ENCODE measurements at places on chromosomes 5 and 9.

GRCh38 chr5:179870403-179870903 lies 11.8 kb upstream of the MRNIP start:
- DNase-seq, result peak; percentile 23

GRCh38 chr5:10801931-10802666 lies 41.1 kb upstream of the DAP start:
- DNase-seq, result no peak

DNA sequence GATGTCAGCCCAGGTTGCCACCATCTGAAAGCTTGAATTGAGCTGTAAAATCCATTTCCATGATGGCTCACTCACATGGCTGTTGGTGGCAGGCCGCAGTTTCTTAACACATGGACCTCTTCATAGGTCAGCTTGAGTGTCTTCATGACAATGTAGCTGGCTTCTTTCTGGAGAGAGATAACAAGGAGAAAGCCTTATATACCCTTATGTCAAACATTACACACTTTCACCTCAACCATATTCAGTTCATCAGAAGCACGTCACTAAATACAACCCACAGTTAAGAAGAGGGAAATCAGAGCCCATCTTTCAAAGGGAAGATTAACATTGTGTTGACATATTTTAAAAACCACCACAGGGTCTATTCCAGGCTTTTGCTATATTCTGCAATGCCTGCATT lies 604.4 kb downstream of the PRELID2 start:
- no peak for DNase-seq

GRCh38 chr9:116855881-116856662 lies 169.0 kb downstream of the TRIM32 start:
- DNase-seq, result peak; percentile 9

DNA sequence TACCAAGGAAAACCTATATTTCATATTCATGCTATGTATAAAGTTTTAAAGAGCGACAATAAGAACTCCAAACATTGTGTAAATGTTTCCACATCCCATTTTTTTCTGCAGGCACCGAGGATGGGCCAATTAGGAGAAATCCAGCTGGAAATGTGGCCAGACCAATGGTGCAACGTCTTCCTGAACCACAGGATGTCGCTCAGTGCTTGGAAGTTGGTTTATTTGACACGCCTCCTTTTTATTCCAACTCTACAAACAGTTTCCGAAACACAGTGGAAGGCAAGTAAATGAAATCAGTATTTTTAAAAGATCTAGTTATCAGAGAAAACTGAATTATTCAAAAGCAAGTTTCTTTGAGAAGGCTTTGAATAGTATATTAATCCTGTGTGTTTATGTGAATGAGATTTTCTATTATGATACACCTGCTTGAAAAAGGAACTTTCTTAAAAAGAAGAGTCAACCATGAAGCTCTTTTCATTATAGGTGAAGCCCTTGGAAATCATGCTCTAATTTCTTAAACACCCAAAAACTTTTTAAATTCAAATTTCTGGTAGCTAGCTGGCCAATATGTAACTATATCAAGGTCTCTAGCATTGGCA lies 9.1 kb downstream of the TYRP1 start:
- peak; percentile 73 for DNase-seq

DNA sequence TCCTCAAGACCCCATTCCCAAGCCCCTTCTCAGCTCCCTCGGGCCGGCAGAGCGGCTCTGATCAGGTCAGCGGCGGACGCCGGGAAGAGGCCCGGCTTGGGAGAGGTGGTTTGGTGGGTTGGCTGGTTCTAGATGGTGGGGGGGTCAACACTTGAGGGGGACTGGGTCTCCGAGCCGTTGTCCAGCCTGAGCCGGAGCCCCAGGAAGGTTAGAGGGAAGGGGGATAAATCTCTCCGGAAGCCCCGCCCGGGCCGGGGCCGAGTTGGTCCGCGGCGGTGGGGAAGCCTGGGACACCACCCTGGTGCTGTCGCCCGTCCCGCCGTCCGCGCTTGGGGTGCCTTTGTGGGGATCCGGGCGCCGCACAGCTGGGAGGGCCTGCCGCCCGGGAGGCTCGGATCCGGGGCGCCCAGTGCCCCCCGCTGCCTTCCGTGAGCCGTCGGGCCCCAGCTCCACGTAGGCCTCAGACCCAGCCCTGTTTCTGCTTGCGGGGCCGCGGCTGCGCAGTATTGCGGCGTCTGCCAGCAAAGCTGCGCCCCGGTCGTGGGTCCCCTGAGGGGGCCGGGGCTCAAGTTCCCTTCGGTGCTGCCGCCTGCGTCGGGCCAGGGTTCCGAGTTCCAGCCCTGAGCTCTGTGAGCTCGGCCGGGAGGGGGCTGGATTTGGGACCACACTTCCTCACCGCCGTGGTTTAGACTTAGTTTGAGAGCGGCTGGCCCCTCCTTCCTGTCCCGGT lies 542 bp upstream of the TRIM52 start:
- DNase-seq, result peak; percentile 55

DNA sequence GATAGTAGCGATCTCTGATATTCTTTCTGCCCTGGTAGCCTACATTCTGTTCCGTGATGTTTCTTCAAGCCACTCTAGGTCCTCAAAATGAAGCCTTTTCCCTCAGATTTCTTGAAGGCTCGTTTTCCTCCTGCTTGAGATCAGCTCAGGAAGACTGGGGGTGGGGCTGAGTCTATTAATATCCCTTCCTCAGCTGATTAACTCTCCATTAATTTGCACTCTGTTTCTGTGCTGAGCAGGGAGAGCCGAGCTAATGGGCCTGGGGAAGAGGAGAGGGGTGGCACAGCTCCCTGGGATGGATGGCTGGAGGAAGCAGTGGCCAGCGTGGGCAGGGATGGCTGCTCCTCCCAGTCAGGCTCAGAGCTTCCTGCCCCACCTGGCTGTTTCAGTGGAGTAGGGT lies 93.3 kb downstream of the PPARGC1B start:
- no peak for DNase-seq

DNA sequence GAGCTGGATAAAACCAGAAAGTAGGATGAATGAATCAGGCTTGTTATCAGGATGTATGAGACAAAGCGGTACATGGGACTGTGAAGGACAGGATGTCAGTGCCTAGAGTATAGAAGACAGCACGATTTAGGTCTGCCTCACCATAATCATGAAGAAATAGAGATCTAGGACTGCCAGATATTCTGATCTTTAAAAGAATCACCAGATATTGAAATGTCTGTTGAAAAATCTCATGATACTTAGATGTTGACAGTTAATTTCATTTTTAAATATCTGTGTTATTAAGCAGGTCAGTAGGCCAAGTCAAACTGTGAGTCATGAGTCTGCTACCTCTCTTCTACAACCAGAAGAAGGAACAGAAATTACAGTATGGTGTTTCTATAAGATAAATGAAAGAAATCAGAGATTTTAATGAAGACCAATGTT lies 65.0 kb downstream of the ST8SIA4 start:
- DNase-seq, result peak; percentile 23

DNA sequence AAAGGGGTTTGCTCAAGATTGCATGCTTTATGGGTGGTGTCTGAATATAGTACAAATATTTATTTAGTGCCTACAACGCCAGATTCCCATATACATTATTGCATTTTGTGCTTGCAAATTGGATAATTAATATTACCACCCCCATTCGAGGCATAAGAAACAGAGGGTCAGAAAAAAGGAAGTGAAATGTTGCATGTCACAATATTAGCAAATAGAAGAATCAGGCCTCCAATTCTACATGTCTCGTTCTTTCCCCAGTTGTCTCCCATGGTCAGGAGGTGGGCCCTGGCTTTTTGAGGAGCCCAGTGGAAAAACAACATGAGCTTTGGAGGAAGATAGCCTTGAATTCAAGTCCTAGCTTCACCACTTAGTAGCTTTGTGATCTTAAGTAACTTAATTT lies 98.1 kb upstream of the CCDC112 start:
- DNase-seq, result no peak

GRCh38 chr5:91266184-91266705 lies 116.9 kb downstream of the ARRDC3 start:
- peak; percentile 62 for DNase-seq

GRCh38 chr9:19108038-19108437 lies 5.3 kb upstream of the HAUS6 start:
- no peak for DNase-seq

- no peak for DNase-seq
Observed at GRCh38 chr9:137264067-137264466, 8.9 kb downstream of the NELFB start.
